ENCODE measurements at places on chromosomes 12 and 14.

- no peak for DNase-seq
These were observed 126.4 kb downstream of the SCN8A start for GRCh38 chr12:51717326-51717925.

- DNase-seq, result no peak
These were observed 8.6 kb upstream of the SNAPC1 start for GRCh38 chr14:61753631-61754030.

DNA sequence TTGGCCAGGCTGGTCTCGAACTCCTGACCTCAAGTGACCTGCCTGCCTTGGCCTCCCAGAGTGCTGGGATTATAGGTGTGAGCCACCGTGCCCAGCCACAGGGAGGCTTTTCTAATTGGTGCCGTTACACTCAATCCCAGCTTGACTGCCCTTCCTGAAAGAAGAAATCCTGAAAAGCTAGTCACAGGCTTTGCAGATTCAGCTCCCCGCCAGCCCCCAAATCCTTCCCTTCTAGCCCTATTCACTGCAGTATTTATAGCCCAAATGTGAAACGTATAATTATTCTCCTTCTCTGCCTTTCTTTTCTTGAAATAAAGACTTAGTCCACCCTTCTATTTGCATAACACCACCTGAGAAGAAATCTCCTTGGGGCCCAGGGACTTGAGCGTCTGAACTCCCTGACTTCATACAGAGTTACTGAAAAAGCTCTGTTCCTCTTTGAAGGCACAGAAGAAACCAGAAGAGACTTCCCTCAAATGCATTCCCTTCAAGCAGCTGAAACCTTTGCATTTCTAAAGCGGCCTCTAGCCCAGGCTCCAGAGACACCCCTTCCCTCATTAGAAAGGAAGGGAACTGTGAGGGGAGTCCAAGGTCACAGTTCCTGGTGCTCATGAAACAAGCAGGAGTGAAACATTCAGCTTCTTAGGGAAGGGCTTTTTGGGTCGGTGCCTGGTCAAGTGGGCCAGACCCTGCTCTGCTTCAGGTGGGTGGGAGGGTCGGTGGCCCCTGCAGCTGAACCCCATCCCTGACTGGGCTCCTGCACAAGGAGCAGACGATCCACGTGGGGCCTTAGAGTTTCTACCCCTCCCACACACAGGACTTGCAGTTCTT lies 42.3 kb upstream of the BATF start:
- no peak for DNase-seq

- DNase-seq, result no peak
These were observed 76.8 kb downstream of the ATXN7L3B start for GRCh38 chr12:74614426-74614825.

DNA sequence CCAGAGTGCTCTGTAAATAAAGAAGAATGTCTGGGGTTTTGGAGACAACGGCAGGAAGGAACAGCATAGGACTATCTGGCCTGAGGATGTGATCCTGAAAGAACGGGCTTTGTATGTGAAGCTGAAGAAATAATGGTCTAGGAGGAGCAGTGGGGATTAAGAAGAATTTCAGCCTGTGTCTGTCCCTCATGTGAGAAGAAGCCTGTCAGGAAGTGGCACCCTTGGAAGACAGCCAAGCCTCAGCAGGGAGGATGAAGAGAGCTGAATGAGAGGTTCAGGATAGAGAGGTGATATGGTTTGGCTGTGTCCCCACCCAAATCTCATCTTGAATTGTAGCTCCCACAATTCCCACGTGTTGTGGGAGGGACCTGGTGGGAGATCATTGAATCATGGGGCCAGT lies 56.9 kb upstream of the TCL1A start:
- peak; percentile 32 for DNase-seq

GRCh38 chr14:66979101-66979974 lies 209.9 kb upstream of the GARIN2 start:
- DNase-seq, result no peak

- no peak for DNase-seq
These were observed 18.0 kb downstream of the ATL1 start for GRCh38 chr14:50577982-50578381.

DNA sequence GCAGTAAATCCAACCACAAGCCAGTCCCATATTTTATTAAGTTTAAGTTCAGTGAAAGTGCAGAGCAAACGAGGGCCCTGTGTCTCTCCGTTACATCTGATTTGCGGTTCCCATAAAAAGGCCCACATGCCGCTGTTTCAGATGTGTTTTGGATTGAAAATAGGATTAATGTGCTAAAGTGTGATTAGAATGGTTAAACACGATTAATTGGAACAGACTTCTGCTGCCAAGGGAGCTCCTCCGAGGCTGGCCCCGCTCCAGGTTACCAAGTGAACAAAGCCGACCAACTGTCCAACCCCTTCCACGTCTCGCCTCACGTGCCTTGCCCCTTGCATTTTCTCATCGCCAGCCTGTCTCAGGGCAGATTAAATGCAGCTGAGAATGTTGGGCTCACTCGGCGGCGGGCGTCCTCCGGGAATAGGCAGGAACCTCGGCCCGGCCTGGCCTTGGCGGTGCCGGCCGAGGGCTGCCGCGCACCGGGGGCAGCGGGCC lies 166.5 kb upstream of the GSC start:
- peak; percentile 93 for DNase-seq

DNA sequence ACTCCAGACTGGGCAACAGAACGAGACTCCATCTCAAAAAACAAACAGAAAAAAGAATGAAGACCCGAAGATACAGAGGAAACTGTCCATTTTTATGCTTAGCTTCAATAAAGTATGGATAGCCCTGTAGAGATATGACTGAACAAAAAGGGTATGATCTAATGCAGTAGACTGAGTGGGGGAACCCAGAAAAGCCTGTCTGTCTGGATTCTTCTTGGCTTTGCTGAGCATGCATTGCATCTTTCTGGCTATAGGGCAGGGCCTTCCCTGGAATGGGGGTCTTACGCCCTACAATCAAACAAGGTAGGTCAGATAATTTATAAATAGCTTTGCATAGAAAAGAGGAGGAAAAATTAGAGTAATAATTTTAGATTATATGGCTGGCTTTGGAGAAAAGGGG lies 10.1 kb downstream of the MIA2 start:
- DNase-seq, result no peak

- no peak for DNase-seq
These were observed 12.1 kb upstream of the KRT77 start for GRCh38 chr12:52715416-52715815.

GRCh38 chr14:20350282-20350681 lies 6.8 kb downstream of the PARP2 start:
- no peak for DNase-seq

- DNase-seq, result no peak
These were observed 92.0 kb downstream of the EMP1 start for GRCh38 chr12:13288501-13288900.
